ENCODE measurements at places on chromosomes 11 and 22. TPM values are rescaled to one million over a fixed set of nuclear protein-coding genes. Genes with fewer than 3 reads are reported as not detected.
A peak's percentile ranks its signal among the peaks of the same experiment; 100 is the strongest.

- no peak for DNase-seq
Observed at GRCh38 chr11:80822308-80822707, 1381.5 kb upstream of the TENM4 start.

DNA sequence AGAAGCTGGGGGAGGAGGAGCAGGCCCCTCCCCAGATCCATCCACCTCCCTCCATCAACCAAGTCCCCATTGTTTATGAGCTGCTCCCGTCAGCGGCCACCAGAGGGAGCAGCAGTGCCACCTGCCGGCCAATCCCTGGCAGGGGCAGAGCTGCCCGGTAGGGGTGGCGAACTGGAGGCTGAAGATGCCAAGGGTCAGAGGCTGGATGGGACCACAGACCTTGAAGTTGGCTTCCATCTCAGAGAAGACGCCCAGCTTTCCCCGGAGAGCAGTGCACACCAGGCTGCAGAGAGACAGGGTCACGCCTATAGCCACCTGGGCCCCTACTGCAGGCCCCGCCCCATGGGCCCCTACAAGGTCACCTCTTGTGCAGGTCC lies 3.6 kb downstream of the FIBP start:
- DNase-seq = no peak

Gene CHRNA10
- 1.7 TPM for polyA plus RNA-seq

DNA sequence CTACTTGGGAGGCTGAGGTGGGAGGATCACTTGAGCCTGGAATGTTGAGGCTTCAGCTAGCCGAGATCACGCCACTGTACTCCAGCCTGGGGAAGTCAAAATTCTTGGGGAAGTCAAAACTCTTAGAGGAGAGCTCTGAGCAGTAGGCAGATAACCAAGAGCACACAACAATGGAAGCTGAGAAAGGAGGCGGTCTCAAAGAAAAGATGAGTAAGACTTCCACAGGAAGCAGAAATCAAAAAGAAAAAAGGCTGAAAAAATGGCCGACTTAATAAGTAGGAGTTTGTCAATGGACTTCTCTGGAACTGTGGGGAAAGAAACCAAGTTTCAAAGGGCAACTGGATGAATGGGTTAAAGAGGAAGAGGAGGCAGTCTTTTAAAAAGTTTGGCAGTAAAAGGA lies 32.1 kb downstream of the RAB30 start:
- DNase-seq = no peak

- no peak for DNase-seq
Observed at GRCh38 chr11:85062659-85063058, 564.5 kb downstream of the DLG2 start.

DNA sequence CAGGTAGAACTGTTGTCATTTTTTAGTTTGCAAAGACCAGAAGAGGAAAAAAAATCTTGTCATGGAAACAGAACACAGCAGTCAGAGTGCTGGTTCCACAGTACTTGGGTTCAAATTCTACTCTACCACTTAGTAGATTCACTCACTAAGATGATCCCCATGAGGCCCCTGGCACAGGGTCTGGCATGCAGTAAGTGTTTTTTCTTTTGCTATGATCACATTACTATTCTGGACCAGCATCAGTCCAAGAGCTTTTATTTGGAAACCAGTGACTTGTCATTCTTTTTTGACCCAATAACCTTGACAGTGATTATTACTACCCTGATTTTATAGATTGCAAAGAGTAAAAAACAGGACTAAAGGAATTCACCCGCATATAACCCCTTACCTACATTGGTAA lies 4.1 kb downstream of the EEF1G start:
- DNase-seq = no peak

Gene RBFOX2
- polyA plus RNA-seq = 121 TPM

DNA sequence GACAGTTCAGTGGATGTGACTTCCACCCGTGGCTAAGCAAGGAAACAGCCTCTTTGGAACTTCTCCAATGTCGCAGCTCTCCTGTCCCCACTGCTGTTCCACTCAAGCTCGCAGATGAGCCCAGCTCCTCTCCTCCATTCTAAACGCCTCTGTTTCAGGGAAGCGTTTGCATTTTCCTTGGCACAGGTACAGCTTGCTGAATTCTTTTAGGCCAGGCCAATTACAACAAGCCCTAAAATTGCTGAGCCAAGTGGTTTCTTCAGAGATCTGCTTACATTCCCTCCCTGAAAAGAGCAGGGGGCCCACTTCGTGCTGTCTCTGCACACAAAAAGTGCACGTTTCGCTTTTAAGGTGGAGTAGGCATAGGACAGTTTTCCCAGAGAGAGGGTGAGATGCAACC lies 91.5 kb upstream of the BLID start:
- peak; percentile 62 for DNase-seq

Data from renal pelvis (tissue), 12 donors.